ENCODE measurements at places on chromosomes 3 and 15. TPM values are rescaled to one million over a fixed set of nuclear protein-coding genes. Genes with fewer than 3 reads are reported as not detected.

GRCh38 chr15:93065641-93066045 lies 23.4 kb downstream of the RGMA start:
- no peak for DNase-seq

CHCHD4 gene
- total RNA-seq = 10.6 TPM

GRCh38 chr3:32934150-32934742 lies 17.2 kb upstream of the CCR4 start:
- DNase-seq = no peak

NR1I2 gene
- not detected for total RNA-seq

DNA sequence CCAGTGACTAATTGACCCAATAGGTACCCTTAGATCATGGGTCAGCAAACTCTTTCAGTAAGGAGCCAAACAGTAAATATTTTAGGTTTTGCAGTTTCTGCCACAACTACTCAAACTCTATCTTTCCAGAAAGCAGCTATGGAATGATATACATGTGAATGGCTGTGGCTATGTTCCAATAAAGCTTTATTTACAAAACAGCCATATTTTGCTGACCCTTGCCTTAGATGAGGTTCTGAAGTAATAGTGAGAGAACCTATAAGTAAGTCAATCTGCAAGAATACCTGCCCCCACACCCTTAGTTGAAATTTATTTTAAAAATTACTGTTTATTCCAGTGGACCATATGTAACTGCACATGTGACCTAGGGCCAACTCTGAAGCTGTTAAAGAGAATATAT lies 134.0 kb downstream of the CMSS1 start:
- no peak for DNase-seq

TERB2 gene
- not detected for total RNA-seq

- DNase-seq = no peak
Observed at GRCh38 chr3:197791892-197792647, 1.0 kb downstream of the LRCH3 start.

- no peak for DNase-seq
Observed at GRCh38 chr15:51288143-51289065, 50.0 kb downstream of the CYP19A1 start.

CADPS gene
- 12.8 TPM for total RNA-seq

KCNAB1 gene
- total RNA-seq = 3.9 TPM

PSTPIP1 gene
- total RNA-seq = 13.3 TPM

DNA sequence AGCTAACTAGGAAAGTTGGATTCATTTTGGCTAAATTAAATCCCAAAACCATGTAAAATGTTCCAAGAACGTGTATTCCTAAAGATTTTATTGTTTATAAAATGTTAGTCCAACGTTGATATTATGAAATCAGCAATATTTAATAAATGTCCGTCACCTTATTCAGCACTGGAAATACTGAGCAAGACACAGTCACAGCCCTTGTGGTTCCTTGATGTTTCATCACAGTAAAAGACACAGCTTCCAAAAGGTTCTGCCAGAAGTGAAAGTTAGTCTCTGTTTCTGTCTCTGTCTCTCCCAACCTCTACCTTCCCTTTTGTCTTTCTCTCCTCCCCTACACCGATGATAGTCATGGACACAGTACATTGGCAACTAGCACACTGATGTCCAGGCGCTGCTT lies 82.2 kb upstream of the BOC start:
- peak; percentile 22 for DNase-seq

GRCh38 chr3:97009427-97010019 lies 195.1 kb downstream of the EPHA6 start:
- DNase-seq = no peak

- DNase-seq = no peak
Observed at GRCh38 chr15:91733661-91734060, 119.8 kb upstream of the SLCO3A1 start.

- DNase-seq = no peak
Observed at GRCh38 chr3:21847005-21847404, 96.0 kb upstream of the ZNF385D start.

SCG5 gene
- 6.1 TPM for total RNA-seq

DNA sequence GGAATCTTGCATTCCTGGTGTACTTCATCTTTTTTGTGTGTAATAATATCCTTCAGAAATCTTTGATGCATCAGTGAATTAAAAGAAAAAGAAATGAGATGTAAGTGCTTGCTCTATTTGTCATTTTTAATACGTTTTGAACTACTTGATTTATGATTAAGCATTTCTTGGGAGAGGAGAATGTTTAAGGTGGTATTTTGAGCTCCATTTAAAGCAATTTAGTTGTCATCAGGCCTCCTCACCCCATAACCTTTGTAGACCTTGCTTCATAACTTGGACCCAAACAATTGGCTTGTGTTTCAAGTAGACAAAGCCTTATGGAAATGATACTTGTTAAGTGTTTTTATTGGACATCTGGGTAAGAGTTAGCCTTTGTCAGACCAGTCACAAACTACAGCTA lies 87.1 kb upstream of the VEPH1 start:
- DNase-seq = no peak

SEC22C gene
- 27.5 TPM for total RNA-seq

DNA sequence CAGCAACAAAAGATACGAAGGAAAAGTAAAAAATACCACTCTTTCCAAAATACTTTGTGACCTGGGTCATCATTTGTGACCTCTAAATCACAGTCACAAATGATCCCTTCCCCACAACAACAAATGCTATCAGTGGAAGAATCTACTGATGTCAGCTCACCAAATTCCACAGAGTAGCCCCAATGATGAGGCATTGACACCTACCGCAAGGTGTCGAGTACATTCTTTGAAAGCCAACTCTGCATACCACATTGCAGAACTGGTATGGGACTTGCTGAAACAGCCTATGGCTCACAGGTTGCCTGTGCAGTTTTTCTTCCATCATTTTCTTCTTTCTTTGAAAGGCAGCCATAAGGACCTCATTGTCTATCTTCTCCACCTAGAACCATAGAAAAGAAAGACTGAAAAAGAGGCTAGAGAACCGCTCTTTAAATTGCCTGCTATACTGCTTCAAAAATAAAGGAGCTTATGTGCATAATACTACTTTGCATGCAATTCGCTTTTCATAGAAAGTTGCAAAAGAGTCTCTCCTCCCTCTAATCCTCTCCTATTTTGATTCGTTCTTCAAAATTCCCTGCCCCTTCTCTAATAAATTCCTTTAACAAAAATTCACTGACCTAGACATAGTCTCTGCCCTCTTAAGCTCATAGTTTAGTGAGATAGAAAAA lies 21.4 kb upstream of the KPNA1 start:
- no peak for DNase-seq

- DNase-seq = no peak
Observed at GRCh38 chr15:66491846-66492245, 5.7 kb downstream of the SNAPC5 start.

SMCO1 gene
- not detected for total RNA-seq

SLC49A4 gene
- total RNA-seq = 15.7 TPM

GXYLT2 gene
- total RNA-seq = 10.1 TPM

DNA sequence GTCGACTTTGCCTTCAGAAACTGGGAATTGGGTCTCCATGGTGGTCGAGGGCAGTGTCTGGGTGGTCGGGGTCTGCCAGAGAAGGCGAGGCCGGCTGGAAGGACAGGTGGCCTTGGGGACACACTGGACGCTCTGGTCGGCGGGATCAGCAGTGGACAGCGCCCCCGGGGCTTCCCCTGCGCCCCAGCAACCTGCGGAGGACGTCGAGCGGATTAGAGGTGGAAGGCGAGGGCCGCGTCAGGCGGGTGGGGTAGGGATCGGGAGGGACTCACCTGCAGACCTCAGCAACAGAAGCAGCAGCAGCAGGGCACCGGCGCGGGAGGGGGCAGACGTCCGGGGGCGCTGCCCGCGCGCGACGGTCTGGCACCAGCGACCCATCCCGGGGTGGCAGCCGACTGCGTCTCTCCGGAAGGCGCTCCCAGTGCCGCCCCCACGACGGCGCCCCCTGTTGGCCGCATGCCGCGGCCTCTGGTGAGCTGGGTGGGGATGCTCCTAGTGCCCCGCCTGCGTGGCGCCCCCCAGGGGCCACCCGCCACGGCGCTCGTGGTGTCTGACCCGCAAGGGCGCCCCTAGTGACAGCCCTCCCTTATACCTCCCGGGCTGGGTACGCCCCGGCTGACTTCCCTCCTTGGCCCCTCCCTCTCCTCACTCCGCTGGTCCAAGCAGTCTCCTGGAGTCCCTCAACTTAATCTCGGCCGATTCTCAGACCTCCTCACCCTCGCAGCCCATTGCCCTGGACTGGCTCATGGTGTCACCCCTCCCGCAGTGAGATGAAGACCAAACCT lies at the start of gene PRSS50:
TSS of gene PRSS50 (minus strand) at position 423 of the 785 bp plus-strand sequence. CDS start at position 378, 45 bp downstream.
- DNase-seq = peak; percentile 87

- DNase-seq = no peak
Observed at GRCh38 chr3:3633761-3634160, 165.5 kb upstream of the LRRN1 start.

MB21D2 gene
- 5.6 TPM for total RNA-seq

DNA sequence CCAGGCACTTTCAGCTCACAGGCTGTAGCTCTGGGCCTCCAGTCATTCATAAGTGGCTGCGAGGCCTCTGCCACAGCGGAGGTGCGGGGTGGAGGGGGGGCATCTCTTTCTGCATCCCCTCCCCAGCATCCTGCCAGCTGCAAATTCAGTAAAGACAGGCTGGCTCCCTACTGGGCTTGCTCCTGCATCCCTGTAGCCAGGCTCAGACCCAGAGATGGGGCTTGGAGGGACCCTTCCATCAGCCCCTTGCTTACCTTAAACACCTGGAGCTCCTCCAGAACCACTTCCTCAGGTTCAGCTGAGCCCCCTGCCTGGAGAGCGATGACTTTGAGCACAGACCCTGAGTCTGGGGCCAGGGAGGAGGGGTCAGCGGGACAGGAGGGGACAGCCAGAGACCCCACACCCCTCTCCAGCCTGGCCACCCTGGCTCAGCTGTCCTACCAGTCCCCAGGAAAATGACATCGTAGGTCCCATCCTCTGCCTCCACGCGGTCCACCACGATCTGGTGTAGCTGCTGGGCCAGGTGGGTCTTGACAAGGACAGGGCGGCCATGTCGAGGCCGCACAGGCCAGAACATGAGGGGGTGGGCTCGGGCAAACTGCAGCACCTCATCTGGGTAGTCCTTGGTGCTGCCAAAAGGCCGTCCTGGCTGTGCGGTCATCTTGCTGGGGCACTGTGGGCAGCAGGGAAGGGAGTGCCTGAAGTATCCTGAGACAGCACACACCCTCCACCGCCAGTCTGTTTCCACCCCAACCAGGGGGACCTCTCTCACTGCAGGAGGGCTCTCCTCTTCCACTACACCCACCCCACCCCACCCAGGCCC lies 5.3 kb downstream of the SEMA3G start:
- no peak for DNase-seq

GCHFR gene
- total RNA-seq = 69.7 TPM

CCDC13 gene
- 1.2 TPM for total RNA-seq

DNA sequence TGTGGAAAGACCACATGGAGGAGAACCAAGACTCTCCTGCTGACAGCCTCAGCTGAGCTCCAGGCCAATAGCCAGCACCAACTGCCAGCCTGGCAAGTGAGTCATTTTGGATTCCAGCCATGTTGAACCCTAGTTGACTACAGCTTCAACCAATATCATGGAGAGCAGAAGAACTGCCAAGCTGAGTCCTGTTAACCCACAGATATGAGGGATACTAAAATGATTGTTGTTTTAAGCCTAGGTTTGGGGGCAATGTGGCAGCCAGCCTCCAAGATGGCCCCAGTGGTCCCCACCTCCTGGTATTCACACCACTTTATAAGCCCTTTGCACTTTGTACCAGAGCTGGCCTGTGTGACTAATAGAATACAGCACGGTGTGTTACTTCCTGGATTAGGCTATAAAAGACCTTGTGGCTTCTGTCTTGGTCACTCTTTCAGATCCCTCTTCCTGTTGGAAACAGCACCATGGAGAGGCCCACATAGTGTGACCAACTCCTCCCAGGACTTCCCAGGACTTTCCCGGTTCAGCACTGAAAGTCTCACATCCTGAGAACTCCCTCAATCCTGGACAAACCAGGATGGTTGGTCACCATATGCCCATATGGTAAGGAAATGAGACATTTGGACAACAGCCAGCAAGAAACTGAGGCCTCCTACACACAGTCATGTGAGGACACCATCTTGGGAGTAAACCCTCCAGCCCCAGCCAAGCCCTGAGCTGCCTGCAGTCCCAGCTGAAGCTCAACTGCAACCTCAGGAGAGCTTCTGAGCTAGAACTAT lies 32.4 kb upstream of the CDV3 start:
- no peak for DNase-seq

UQCC5 gene
- total RNA-seq = 1.2 TPM

- no peak for DNase-seq
Observed at GRCh38 chr3:136753326-136753939, 1.3 kb upstream of the STAG1 start.

- no peak for DNase-seq
Observed at GRCh38 chr3:81500039-81500438, 261.4 kb downstream of the GBE1 start.

Measured in vagina (tissue), 2 donors.